ENCODE measurements at places on chromosomes 3 and 15. TPM values are rescaled to one million over a fixed set of nuclear protein-coding genes. Genes with fewer than 3 reads are reported as not detected.

The CYP1A2 gene
- not detected for total RNA-seq

DNA sequence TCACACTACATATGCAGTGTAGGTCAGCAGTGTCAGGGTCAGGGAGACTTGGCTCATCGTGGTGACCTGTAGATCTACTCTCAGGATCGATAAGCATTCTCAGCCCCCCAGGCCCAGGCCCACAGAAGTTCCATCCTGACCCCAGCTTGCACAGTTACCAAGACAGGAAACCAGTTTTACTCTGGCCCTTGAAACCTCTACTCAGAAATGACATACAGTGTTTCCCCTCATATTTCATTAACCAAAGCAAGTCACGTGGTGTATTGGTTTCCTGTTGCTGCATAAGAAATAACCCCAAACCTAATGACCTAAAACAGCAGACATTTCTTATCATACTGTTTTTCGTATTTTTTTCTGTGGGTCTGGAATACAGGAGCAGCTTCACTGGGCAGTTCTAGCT lies 242.2 kb downstream of the SLCO3A1 start:
- H3K27ac ChIP-seq, result no peak overlapping the region
- H3K27me3 ChIP-seq, result no peaks in the 10 kb centered on the region
- no peak overlapping the region for H3K4me3 ChIP-seq
- peaks cover 20% of the 10 kb centered on the region for H3K4me1 ChIP-seq

DNA sequence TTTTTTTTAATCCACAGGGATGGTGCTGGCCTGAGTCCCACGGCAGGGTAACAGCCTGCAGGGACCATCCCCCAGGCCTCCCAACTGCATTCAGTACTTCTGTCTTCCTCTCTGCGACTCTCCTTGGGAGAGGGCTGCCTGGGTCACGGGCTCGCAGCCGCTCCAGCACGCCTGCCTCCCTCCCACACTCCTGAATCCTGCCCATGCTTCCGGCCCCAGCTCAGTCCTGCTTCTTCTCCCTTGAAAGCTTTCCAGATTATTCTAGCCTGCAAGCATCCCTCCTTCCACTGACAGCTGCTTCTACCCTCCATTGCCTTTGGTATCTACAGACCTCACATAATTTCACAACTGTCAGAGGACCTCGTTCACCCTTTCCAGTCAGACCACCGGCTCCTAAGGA lies 32.4 kb downstream of the MEGF11 start:
- no peak overlapping the region for H3K4me3 ChIP-seq
- H3K4me1 ChIP-seq, result peaks cover 12% of the 10 kb centered on the region
- no peak for DNase-seq
- no peaks in the 10 kb centered on the region for H3K36me3 ChIP-seq
- no peaks in the 10 kb centered on the region for H3K27me3 ChIP-seq
- no peak overlapping the region for H3K27ac ChIP-seq

DNA sequence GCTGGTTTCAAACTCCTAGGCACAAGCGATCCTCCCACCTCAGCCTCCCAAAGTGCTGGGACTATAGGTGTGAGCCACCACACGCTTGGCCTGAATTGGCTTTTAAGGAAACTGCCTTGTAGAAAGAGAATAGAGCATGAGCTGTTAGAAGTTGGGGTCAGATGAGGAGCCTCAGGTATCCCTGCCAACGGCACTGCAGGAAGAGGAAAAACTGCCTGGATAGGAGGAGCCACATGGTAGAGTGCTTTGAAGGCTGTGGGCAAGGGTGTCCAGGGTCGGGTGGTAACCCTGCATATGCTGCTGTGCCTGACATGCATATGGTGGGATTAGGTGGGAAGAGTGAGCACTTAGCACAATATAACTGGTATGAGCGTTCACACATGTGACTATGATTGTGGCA lies 55.0 kb downstream of the BSN start:
- no peaks in the 10 kb centered on the region for H3K27me3 ChIP-seq
- H3K4me3 ChIP-seq, result no peak overlapping the region
- H3K27ac ChIP-seq, result no peak overlapping the region
- H3K36me3 ChIP-seq, result no peaks in the 10 kb centered on the region

- peaks cover 4% of the 10 kb centered on the region for H3K27me3 ChIP-seq
- H3K27ac ChIP-seq, result no peak overlapping the region
- DNase-seq, result peak; percentile 96
- H3K36me3 ChIP-seq, result no peaks in the 10 kb centered on the region
- peaks cover 35% of the 10 kb centered on the region for H3K4me1 ChIP-seq
Observed at GRCh38 chr3:196643201-196643749, 3.8 kb downstream of the NRROS start.

- H3K36me3 ChIP-seq, result no peaks in the 10 kb centered on the region
- H3K27me3 ChIP-seq, result no peaks in the 10 kb centered on the region
- no peak overlapping the region for H3K27ac ChIP-seq
Observed at GRCh38 chr3:114706591-114707232, 412.9 kb downstream of the TIGIT start.
